Fibroblast of mammary gland (primary cell): ENCODE measurements at places on chromosomes 6 and 20.

- no peak for DNase-seq
Measured at GRCh38 chr20:48395816-48396546, 431.8 kb downstream of the PREX1 start.

GRCh38 chr20:5657190-5657875 is 92.9 kb upstream of the SHLD1 start:
- DNase-seq, result peak; percentile 98

- DNase-seq, result no peak
Measured at GRCh38 chr20:6184086-6184485, 61.3 kb upstream of the FERMT1 start.

DNA sequence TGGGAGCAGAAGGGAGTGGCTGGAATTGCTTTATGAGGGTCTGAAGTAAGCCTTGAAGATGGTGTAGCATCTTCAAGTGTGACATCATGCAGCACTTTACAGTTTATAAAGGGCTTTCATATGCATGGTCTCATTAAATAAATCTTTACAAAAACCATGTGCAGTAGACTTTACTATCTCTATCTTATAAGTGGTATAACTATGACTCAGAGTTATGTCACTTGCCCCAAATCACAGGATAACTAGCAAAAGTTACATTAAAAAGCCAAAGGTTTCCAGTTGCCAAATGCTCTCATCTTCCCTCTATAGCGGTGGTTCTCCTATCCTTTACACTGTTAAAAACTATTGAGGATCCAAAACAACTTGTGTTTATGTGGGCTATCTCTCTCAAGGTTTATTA is 687.7 kb upstream of the MARCKS start:
- DNase-seq, result peak; percentile 67

- no peak for DNase-seq
Measured at GRCh38 chr6:154621686-154622085, 111.2 kb upstream of the CNKSR3 start.

DNA sequence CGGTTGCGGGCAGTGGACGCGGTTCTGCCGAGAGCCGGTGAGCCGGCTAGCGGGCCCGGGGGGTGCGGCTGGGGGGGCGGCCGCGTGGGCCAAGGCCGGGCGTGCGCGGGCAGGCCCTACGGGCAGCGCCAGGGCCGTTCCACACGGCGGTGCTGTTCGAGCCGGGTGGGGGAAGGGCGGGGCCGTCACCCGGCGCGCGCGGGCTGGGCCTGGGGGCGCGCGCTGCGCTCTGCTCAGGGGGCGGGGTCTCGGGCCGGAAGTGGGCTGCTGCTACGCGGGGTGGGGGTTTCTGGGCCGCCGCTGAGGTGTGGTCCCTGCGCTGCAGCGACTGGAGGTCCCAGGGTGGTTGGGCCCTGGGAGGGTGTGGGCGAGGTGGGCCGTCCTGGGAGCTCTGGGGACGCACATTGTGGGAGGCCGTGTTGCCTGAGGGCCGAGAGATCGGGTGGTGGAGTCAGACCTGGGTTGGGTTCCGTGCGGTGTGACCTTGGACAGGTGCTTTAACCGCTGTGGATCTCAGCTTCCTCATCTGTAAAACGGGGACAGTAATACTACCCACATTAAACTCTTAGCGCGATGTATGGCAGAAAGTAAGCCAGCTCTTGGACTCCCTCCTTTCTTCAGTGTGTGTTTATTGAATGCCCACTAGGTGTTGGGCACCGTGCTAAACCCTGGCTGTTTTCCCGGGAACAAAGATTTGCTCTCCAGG is 391 bp downstream of the MAPRE1 start:
- DNase-seq, result peak; percentile 16

GRCh38 chr6:18585032-18585573 is 198.0 kb downstream of the RNF144B start:
- peak; percentile 86 for DNase-seq

- DNase-seq, result no peak
Measured at GRCh38 chr6:46729787-46730326, 5.3 kb downstream of the PLA2G7 start.

DNA sequence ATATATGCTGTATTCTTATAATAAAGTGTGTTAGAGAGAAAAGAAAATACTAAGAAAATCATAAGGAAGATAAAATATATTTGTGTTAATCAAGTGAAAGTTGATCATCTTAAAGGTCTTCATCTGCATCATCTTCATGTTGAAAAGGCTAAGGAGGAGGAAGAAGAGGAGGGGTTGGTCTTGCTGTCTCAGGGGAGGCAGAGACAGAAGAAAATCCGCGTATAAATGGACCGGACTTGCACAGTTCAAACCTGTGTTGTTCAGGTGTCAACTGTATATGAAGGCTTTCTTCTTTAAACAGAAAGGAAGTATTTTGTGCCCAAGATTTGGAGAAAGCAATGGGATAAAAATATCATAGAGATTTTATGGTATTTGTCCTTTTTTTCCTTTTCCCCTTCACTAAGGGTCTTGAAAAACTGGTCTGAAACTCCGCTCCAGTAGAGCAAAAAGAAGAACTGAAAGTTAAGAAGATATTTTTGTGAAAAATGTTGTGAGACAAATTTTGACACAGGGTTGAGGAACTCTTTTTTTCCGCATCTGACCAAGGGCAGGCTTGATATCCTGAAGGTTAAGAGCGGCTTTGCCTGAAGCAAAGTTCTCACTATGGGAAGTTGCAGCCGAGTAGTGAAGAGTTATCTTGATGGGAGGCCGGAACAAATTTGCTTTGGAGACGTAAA is 350.7 kb downstream of the LAMA2 start:
- DNase-seq, result no peak
